Upper lobe of left lung (tissue), 6 donors: ENCODE measurements at places on chromosomes 3 and 15. TPM values are rescaled to one million over a fixed set of nuclear protein-coding genes. Genes with fewer than 3 reads are reported as not detected.

TTC23 gene
- 28.0 TPM for total RNA-seq

DNA sequence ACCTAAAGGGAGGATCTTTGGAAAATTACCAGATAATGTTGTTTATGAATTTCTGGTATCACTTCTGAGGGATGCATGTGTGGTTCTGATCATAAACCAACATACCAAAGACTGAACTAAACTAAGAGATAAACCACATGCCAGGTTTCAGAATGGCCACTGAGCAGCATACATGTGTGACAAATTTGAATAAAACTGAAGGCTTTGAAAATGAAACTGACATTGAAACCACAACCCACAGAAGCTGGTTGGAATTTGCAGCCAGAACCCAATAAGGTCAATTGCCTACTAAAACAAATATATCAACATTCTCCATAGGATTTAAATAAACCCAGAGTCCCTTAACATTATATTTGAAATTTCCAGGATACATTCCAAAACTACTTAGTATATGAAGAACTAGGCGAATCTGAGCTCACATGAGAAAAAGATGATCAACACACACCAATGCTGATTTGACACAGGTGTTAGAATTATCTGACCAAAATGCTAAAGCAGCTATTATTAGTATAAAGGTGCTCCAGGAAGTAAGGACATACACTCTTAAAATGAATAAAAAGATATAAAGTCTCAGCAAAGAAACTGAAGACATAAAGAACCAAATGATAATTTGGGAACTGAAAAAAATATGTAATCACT is 125.0 kb downstream of the ZNF280D start:
- no peak for DNase-seq

STAB1 gene
- total RNA-seq, result 115 TPM

C3orf18 gene
- 6.0 TPM for total RNA-seq

GRCh38 chr15:39616731-39617455 is 36.0 kb downstream of the THBS1 start:
- DNase-seq, result no peak

DNA sequence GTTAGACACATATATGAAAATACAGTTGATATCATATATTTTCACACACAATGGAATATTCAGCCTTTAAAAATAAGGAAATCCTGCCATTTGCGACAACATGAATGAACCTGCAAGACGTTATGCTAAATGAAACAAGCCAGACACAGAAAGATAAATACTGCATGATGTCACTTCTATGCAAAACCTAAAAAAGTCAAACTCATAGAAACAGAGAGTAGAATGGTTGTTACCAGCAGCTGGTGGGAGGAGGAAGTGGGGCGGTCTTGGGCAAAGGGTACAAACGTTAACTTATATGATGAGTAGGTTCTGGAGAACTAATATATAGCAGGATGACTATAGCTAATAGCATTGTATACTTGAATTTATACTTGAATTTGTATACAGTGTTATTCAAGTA is 213.2 kb upstream of the NR2F2 start:
- no peak for DNase-seq

GRCh38 chr15:93205413-93205812 is 116.4 kb upstream of the RGMA start:
- no peak for DNase-seq

DNA sequence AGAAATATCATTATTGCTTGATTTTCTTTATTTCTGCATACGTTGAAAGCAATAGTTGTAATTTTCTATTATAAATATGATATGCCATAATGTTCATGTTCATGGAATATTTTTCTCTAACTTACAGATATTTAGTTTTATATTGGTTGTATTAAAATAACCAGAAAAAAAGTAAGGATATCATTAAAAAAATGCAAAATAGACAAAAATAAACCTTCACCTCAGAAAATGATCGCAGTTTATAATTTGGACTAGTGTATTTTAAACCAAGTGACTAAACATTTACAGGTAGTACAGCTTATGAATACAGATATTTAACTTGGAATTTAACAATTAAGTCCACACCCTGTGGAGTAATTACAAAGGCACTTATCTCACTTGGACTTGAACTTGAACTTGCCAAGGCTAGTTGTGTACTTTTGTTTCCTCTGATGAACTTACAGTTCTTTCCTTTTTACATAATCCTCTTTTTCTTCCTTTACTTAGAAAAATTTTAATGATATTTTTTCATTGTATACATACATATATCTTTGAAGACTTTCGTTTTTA is 156.7 kb downstream of the CHL1 start:
- no peak for DNase-seq

DNA sequence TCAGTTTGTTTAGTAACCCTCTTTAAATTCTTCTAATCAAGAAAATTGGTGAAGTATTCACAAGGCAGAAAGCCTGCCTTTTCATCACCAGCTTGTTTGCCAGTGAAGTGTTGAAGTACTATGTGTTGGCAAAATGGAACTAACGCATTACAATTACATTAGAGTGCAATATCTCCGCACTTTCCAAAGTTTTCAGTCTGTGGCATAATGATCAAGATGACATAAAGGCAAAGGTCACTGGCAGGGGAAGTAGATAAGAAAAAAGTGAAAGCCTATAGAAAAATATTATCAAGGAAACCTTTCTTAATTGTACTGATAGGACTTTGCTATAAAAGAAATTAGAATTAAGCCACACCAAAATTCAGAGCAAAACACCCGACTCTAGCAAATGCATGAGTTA is 25.0 kb upstream of the TM4SF1 start:
- no peak for DNase-seq

DNA sequence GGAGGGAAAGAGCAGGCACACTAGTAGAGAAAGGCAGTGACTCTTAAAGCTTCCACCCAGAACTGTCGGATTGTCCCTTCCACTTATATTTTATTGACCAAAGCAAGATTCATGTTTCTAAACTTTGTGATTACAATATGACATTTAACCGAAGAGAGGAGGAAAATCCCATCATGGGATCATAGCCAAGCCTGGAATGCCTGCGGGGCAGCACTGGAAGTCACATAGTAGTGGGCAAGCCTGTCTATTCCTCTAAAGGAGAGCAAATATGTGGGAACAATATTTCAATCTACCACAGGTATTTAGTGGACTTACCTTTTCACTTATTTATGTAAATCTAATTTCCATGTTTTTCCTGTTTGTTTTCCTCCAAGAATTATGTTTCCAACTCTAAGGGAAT is 3.8 kb upstream of the TMOD3 start:
- no peak for DNase-seq

COL8A1 gene
- 184 TPM for total RNA-seq

DNA sequence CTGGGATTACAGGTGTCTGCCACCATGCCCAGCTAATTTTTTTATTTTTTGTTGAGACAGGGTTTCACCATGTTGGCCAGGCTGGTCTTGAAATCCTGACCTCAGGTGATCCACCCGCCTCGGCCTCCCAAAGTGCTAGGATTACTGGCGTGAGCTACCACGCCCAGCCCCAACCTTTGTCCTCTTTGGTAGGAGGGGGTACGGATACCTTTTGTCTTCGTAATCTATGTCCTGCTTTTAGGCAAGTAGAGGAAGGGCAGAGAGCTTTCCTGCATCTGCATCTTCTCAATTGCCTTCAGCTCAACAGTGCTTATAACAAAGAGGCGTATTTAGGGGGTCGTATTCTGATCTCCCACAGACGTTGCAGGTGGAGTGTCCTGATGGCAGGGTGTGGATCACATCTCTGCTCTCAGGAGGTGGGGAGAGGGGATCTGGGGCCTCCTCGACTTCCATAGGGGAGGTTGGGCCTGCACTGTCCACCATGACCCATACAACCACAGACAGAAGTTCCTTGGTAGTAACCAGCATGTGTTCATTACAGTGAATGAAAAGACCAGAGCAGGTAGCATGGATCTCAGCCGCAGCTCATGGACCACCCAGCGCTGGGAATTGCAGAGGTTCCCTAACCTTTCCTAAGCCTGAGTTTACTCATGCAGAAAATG is 21.4 kb upstream of the KCTD6 start:
- DNase-seq, result no peak

GRCh38 chr3:69299344-69299743 is 86.5 kb downstream of the FRMD4B start:
- no peak for DNase-seq

GRCh38 chr3:135232226-135232625 is 437.2 kb downstream of the EPHB1 start:
- DNase-seq, result no peak

GRCh38 chr3:195093731-195094130 is 177.2 kb downstream of the XXYLT1 start:
- no peak for DNase-seq

MOBP gene
- total RNA-seq, result not detected

DNA sequence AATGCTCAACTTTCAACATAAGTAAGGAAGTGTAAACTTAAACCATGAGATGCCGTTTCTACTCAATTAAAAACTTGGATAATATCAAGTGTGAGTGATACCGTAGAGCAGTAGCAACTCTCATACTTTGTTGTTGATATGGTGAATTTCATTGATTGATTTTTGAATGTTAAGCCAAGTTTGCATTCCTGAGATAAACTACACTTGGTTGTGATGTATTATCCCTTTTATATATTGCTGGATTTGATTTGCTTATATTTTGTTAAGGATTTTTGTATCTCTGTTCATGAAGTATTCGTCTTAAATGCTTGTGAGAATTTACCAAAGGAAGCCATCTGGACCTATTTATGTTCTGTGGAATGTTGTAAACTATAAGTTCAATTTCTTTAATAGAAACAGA is 21.7 kb downstream of the SLMAP start:
- no peak for DNase-seq

FRG2C gene
- total RNA-seq, result not detected

DNA sequence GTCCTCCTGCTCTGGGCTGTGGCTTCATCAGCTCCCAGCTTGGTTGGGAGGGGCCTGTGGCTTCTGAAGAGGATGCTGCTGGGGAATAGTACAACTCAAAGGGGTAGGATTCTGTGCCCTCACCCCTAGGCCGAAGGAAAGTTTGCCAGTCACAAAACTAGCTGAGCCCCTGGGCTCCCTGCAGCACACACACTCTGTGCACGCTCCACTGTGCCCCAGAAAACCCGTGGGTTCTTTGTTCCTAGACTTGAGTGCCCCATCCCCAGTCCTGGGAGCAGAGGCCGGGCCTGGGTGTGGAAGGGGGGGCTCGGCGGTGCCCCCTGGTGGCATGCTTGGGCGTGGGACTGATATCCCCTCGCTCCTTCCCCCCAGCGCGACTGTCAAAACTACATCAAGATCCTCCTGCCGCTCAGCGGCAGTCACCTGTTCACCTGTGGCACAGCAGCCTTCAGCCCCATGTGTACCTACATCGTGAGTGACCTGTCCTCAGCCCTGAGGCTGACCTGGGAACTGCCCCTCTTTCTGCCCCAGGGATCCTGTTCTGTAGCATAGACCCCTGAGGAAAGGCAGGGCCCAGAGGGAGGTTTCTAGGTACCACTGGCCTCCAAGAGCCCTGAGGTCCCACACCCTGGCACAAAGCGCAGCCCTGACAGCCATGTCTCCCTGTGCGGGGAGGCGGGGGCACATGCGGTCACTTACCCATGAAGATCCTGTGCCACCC is 14.2 kb downstream of the CIB1 start:
- DNase-seq, result peak; percentile 91

DNA sequence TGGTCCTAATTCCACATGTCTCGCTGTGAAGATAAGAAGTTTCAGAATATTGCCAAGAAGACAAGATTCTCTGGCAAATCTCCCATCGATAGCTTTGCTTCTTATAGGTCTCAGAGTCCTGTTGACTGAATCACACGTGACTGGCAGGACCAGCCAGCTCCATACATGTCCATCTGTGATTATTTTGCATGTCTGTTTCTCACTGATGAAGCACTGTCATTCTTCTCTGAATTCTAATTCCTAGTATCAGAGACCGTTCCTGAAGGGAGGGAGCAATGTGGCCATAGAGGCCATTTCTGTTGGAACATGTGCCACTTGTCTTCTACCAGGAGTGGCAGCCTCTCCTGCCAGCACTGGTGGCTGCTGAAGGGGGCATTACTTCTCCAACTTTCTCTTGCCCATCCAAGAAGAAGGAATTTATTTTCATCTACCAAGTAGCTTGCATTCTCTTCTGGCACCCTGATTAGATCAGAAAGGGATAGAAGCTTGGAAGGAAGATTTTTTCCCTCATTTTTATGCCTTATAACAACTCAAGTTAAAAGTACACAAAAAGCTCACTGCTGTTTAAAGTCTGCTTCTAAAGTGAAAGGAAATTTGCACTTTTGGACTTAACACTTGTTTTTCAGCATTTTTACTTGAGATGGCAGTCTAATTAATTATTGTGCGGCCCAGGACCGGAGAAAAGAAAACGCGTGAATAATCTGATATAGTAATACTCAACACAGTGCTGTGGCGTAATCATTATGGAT is 115.8 kb downstream of the IQCH start:
- no peak for DNase-seq

SPTBN5 gene
- 9.4 TPM for total RNA-seq

CAND2 gene
- total RNA-seq, result 2.6 TPM

AGTR1 gene
- 9.3 TPM for total RNA-seq

DNA sequence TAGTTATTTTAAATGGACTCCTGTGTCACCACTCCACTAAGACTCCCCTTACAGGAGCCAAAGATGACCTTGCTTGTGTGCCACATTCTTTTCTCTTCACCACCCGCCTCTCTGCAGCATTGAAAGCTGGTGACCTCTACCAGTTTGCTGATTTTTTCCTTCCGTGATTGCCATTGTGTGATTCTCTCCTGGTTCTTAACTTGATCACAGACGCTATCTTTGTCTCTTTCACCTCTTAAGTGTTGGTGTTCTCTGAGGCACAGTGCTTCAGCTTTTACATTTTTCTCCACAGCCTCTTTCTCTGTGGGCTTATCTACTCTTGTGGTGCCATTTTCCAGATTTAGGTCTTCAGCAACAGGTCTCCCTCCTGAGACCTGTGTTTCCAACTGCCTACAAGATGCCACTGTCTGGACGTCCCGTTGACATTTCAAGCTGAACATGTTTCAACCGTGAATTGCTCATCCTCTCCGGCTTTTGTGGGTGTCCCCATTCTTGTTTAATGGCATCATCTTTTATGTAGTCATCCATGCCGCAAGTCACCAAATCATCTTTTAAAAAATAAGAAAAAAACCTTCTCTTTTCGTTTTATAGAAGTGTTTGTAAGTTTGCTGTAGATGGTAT is 26.5 kb downstream of the IQGAP1 start:
- no peak for DNase-seq

DNA sequence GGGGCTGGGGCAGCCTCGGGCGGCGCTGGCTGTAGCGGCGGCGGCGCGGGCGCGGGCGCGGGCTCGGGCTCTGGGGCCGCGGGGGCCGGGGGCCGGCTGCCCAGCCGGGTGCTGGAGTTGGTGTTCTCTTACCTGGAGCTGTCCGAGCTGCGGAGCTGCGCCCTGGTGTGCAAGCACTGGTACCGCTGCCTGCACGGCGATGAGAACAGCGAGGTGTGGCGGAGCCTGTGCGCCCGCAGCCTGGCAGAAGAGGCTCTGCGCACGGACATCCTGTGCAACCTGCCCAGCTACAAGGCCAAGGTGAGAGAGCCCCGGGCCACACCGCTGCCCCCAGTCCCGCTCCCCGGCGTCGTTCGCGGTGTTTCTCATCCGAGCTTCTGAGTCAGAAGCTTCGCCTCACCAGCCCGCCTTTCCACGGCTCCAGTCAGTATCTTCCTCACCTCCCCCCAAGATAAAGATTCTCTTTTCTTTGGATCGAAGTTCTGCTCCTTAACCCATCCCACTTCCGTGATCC is 600 bp downstream of the FBXO45 start:
- peak; percentile 42 for DNase-seq

IL12A gene
- total RNA-seq, result not detected

- DNase-seq, result no peak
These were observed 30.3 kb upstream of the RNF7 start for GRCh38 chr3:141707741-141708203.

- no peak for DNase-seq
These were observed 217.7 kb upstream of the CGNL1 start for GRCh38 chr15:57158589-57158988.

TMC3 gene
- not detected for total RNA-seq

- DNase-seq, result no peak
These were observed 56.2 kb upstream of the PTPRG start for GRCh38 chr3:61505197-61505596.
